Kidney (tissue), 22 donors: ENCODE measurements at places on chromosomes 3 and 15. TPM values are rescaled to one million over a fixed set of nuclear protein-coding genes. Genes with fewer than 3 reads are reported as not detected.

Gene COPS2
- total RNA-seq = 60.1 TPM

Gene GADL1
- 0.22 TPM for total RNA-seq

Gene FHIT
- 20.2 TPM for total RNA-seq

Gene RBSN
- total RNA-seq = 24.0 TPM

Gene MYNN
- 14.7 TPM for total RNA-seq

Gene ZNF280D
- 50.0 TPM for total RNA-seq

Gene IMPG2
- total RNA-seq = 0.85 TPM

Gene FBXL22
- total RNA-seq = 4.7 TPM

Gene KBTBD13
- total RNA-seq = 0.06 TPM

Gene RHOV
- total RNA-seq = 3.0 TPM

Gene ZNF80
- 0.28 TPM for total RNA-seq

Gene MEIS2
- total RNA-seq = 50.9 TPM

Gene RGMA
- total RNA-seq = 4.7 TPM

Gene RETNLB
- not detected for total RNA-seq

Gene ACTRT3
- 2.9 TPM for total RNA-seq
